ENCODE measurements at places on chromosomes 1 and 21.

DNA sequence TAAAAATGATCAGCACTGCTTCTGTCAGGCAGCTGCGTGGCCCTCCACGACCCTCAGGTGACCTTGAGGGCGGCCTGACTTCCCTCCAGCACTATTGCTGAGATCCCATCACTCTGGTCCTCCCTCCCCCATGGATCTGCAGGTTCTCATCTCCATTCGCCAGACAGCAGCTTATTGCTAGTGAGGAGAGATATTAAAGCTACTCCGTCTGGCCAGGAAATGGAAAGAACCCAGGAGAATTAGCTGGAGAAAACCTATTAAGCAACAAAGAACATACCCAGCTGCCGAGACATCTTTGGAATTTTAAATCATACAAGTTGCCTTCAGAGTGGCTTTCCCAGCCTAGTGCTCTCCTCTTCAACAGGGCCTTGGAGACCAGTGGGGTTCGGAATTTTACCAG is 25.7 kb upstream of the KCNN3 start:
- DNase-seq, result no peak

- no peak for DNase-seq
Observed at GRCh38 chr1:39170731-39171667, 33.5 kb upstream of the MACF1 start.

DNA sequence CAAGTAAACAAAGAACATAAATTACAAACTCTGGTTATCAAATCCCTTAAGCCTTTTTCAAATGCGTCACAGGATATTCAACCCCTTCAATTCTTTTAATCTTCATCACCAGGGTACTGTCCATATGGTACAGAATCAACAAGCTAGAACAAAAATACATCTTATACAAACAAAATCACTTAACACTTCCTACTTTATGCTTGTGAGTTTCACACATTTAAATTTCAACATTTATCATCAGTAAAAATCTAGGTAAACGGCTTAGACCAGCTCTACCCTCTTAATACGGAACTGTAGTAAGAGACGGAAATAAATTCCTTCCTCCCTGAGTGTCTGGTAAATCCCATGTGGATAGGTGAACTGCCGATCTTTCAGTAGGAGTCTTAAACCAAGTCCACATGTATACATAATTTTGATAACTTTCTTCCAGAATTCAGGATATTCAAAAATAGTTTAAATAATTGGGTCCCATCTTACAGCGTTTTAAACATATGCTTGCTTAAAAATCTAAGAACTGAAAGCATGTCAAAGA is 1.0 kb downstream of the CCDC181 start:
- DNase-seq, result no peak

DNA sequence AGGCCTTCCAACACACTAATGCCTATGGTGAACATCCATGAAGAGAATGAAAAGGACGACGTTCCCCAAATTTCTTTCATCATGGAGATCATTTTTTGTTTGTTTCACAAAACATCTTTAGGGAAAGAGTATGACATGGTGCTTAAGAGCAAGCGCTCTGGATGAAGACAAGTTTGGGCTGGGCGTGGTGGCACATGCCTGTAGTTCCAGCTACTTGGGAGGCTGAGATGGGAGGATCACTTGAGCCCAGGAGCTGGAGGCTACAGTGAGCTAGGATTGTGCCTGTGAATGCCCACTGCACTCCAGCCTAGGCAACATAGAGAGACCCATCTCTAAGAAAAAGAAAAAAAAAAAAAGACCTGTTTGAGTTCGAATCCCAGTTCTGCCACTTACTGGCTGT is 253.1 kb downstream of the PTPRU start:
- no peak for DNase-seq

DNA sequence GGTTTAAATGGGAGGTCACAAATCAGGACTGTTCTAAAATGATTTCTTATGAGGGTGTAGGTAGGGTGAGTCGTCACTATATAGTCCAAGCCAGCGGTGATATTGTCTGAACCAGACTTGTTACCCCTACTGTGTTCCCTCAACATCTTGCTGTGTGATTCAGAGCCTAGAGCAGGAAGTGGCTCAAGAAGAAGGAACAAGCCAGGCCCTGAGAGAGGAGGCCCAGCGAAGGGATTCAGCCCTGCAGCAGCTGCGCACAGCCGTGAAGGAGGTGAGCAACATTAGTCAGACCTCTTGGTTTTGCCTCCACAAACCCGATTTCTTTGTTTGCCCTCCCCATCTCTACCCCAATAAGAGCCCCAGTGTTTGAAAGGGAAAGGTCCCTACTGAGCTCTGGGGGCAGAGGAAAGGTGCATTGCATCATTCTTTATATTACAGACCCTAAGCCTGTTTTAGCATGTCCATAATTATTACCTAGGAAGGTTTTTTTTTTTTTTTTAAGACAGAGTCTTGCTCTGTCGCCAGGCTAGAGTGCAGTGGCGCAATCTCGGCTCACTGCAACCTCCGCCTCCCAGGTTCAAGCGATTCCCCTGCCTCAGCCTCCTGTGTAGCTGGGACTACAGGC is 5.0 kb upstream of the SH3BGRL3 start:
- no peak for DNase-seq

GRCh38 chr1:43802356-43802980 is 95.1 kb downstream of the ST3GAL3 start:
- no peak for DNase-seq

Data from omental fat pad (tissue), 4 donors.